AG08395 (cell line): ENCODE measurements at places on chromosomes 16 and 17.

GRCh38 chr17:12567077-12568053, 98.3 kb upstream of the MYOCD start:
- no peak for DNase-seq

DNA sequence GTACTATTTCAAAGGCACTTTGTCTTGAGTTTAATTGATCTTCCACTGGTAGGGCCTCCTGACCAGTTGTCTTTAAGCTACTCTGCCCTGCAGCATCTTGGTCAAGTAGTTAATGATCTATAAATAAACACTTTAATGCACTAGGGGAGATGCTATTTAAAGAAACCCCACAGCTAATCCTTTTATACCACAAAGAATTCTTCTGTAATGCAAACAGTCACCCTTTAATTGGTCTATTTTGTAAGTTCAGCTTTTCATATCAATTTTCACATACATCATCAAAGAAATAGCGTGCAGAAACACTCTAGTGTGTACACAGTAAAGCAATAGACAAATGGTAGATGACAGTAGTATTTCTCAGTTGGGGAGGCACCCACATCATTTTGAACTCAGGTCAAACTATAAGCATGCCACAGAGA, 70.3 kb downstream of the PMP22 start:
- peak; percentile 10 for DNase-seq

- no peak for DNase-seq
These were observed 50.5 kb downstream of the PSMD12 start for GRCh38 chr17:67315865-67316264.

- DNase-seq, result no peak
These were observed 13.8 kb upstream of the C16orf87 start for GRCh38 chr16:46844771-46845170.

DNA sequence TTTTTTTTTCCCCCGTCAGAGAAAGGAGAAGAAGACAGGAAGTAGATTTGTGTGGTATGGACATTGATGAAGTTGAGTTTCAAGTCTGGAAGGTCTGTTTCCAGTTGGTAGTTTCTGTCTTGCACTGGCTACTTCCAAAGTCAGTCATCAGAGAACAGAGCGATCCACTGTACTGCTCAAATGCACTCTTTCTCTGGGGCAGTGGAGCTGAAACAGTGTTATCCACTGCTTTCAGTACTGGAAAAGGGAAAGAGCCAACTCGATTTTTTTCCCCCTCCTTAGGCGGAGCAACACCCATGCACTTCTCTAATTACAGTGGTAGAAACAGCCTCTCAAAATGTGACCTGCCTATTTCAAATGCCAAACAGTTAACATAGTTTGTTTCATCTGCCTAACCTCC, 7.4 kb downstream of the PRKCA start:
- no peak for DNase-seq

GRCh38 chr17:50625032-50625871, 9.4 kb upstream of the ABCC3 start:
- no peak for DNase-seq

DNA sequence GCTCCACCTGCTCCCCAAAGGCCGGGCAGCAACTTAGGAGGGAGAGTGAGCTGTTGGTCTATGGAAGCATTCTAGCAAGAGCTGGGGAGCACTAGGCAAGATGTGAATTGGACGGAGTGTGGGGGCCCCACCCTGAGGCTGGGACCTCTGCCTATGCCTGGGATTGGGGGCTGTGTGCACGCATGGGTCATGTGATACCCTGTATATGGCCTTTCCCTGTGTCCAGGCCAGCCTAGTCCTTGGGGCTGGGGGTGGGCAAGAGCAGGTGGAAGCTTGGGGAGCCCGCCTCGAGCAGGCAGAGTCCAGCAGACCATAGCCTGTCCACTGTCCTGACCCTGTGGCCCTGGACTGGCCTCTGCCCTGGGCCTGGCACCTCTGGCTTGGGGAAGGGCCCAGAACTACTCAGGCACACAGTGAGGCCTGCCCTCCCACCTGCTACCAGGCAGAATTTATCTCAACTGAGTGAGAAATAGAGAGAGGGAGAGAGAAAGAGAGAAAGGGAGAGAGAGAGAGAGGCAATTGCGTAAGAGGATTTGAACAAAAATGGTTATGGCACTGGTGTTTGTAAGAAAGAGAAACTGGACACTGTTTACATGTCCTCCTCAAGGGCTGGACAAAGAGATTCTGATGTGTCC, 19.1 kb downstream of the PDP2 start:
- DNase-seq, result no peak

GRCh38 chr17:80123791-80124190, 22.4 kb downstream of the GAA start:
- DNase-seq, result peak; percentile 51
